Activated CD4-positive, alpha-beta memory T cell treated with anti-CD3 and anti-CD28 coated beads for 36 hours (primary cell): ENCODE measurements at places on chromosomes 11 and 22. TPM values are rescaled to one million over a fixed set of nuclear protein-coding genes. Genes with fewer than 3 reads are reported as not detected.

CHADL gene
- 0.21 TPM for total RNA-seq

OR51I1 gene
- not detected for total RNA-seq

KCNK4 gene
- total RNA-seq = 0.34 TPM

DGCR2 gene
- 17.4 TPM for total RNA-seq

CRKL gene
- total RNA-seq = 65.1 TPM

C22orf31 gene
- total RNA-seq = not detected

RAG2 gene
- total RNA-seq = not detected

NRGN gene
- total RNA-seq = 17.0 TPM

DNA sequence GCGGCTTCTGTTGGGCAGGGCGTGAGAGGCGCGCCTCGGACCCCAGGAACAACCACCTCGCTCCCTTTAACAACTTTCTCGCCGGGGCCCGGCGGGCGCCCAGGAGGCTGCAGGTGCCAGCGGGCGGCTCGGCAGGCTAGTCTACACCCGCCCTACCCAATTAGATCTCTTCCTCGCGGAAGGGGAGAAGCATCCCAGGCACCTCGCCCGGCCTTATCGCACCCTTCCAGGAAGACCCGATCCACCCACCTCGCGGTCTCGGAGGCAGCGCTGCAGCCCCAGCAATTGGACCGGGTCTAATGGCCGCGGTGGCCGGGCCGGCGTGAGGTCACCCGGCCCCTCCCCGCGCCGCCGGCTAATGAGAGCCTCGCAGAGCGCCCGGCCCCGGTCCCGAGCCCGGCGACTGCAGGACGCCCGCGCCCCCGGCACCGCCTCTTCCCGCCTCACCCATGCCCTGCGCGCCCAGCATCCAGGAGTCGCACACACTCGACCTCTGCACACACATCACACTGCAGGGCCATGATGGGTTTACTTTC, at the start of gene PLAAT3:
Gene PLAAT3, minus strand, starts transcription at position 298 of the 536 bp plus-strand sequence. CDS start 419 bp downstream, outside the sequence.
- H3K27me3 ChIP-seq = no peaks in the 10 kb centered on the region
- no peak within 1 kb of the TSS for H3K27ac ChIP-seq
- no peaks in the 10 kb centered on the region for H3K36me3 ChIP-seq
- DNase-seq = peak; percentile 55

GRCh38 chr11:101825531-101825930, 89.3 kb upstream of the CEP126 start:
- no peak for DNase-seq
- H3K36me3 ChIP-seq = no peaks in the 10 kb centered on the region
- H3K27ac ChIP-seq = no peak overlapping the region
- no peaks in the 10 kb centered on the region for H3K4me1 ChIP-seq
- peaks cover 3% of the 10 kb centered on the region for H3K27me3 ChIP-seq
- no peak overlapping the region for H3K4me3 ChIP-seq

- no peaks in the 10 kb centered on the region for H3K36me3 ChIP-seq
- no peaks in the 10 kb centered on the region for H3K4me1 ChIP-seq
- H3K4me3 ChIP-seq = no peak overlapping the region
- no peaks in the 10 kb centered on the region for H3K27me3 ChIP-seq
- no peak overlapping the region for H3K27ac ChIP-seq
These were observed 205.5 kb downstream of the CTTN start for GRCh38 chr11:70603756-70604211.

DNA sequence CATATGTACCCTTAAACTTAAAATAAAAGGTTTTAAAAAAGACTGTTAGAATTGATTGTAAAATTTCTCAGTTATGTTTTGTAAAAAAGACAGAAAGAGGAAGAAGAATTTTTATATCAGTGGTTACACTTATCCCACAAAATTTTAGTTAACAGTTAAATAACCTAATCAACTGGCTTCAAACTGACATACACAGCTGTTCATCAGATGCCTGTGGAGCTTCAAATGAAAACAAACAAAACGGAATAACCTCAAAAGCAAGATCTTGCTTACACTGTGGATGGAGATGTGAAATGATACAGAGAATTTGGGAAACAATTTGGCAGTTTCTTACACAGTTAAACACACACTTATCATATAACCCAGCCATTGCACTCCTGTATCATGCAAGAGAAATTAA, 521.0 kb downstream of the ETS1 start:
- H3K36me3 ChIP-seq = peaks cover 1% of the 10 kb centered on the region
- H3K27ac ChIP-seq = no peak overlapping the region
- no peak for DNase-seq
- no peaks in the 10 kb centered on the region for H3K4me1 ChIP-seq

DNA sequence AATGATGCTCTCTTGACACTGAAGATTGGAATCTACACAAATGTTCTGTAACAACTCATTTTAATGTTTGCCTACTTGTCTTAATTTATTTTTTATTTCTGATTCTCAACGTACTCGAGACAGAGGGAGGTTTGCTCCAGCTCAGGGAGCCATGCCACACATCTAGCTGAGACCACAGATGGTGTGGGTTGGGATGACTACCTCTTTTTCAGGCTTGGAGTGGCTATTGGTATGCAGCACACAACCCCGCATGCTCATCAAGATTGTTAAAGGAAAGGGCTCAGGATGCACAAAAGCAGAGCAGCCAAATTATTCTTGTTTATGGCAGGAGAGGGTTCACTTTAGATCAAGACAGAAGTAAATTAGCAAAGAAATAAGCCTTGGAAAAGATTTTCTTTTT, 424.5 kb downstream of the OPCML start:
- no peaks in the 10 kb centered on the region for H3K36me3 ChIP-seq
- no peaks in the 10 kb centered on the region for H3K27me3 ChIP-seq
- no peak for DNase-seq
- no peaks in the 10 kb centered on the region for H3K4me1 ChIP-seq
- no peak overlapping the region for H3K27ac ChIP-seq
- H3K4me3 ChIP-seq = no peak overlapping the region

- H3K27me3 ChIP-seq = peaks cover 6% of the 10 kb centered on the region
- H3K36me3 ChIP-seq = no peaks in the 10 kb centered on the region
- DNase-seq = peak; percentile 23
- no peak overlapping the region for H3K27ac ChIP-seq
- H3K4me3 ChIP-seq = no peak overlapping the region
These were observed 51.9 kb upstream of the USP47 start for GRCh38 chr11:11789735-11790369.

DNA sequence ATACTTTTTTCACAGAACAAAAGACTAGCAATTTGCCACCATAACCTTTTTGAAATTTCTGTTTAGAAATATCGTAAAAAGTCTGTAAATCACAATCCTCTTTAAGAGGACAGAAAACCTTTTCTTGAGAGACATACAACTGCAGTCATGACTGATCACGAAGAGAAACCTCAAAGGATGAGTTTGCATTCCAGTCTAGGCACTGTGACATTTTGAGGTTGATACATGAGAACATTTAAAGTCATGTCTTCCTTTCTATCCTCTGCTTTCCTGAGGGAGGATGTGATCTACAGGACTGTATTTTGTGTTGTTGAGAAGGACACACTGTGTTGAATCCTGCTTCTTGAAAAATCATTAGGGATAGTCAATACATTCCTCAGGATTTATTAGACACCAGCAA, 476.7 kb upstream of the CCDC179 start:
- no peak overlapping the region for H3K27ac ChIP-seq
- no peaks in the 10 kb centered on the region for H3K36me3 ChIP-seq
- no peak overlapping the region for H3K4me3 ChIP-seq
- DNase-seq = no peak
- H3K4me1 ChIP-seq = no peaks in the 10 kb centered on the region
- no peaks in the 10 kb centered on the region for H3K27me3 ChIP-seq

- H3K36me3 ChIP-seq = no peaks in the 10 kb centered on the region
- no peak overlapping the region for H3K4me3 ChIP-seq
- peaks cover 3% of the 10 kb centered on the region for H3K4me1 ChIP-seq
- H3K27me3 ChIP-seq = no peaks in the 10 kb centered on the region
These were observed 51.9 kb downstream of the SLC1A2 start for GRCh38 chr11:35367491-35367890.

GRCh38 chr11:66363805-66364535, 7.6 kb downstream of the SLC29A2 start:
- H3K4me3 ChIP-seq = no peak overlapping the region
- H3K27me3 ChIP-seq = no peaks in the 10 kb centered on the region
- no peak overlapping the region for H3K27ac ChIP-seq
- peaks cover 6% of the 10 kb centered on the region for H3K36me3 ChIP-seq
- H3K4me1 ChIP-seq = no peaks in the 10 kb centered on the region

GRCh38 chr11:35376613-35377012, 42.7 kb downstream of the SLC1A2 start:
- no peaks in the 10 kb centered on the region for H3K36me3 ChIP-seq
- no peaks in the 10 kb centered on the region for H3K27me3 ChIP-seq
- DNase-seq = no peak
- H3K4me3 ChIP-seq = no peak overlapping the region

- no peaks in the 10 kb centered on the region for H3K27me3 ChIP-seq
- peaks cover 39% of the 10 kb centered on the region for H3K36me3 ChIP-seq
- H3K4me1 ChIP-seq = peaks cover 70% of the 10 kb centered on the region
- DNase-seq = no peak
- H3K27ac ChIP-seq = no peak overlapping the region
These were observed 1.9 kb upstream of the BUD13 start for GRCh38 chr11:116774661-116775060.

GRCh38 chr11:28566339-28567089, 458.3 kb downstream of the METTL15 start:
- no peaks in the 10 kb centered on the region for H3K27me3 ChIP-seq
- no peak for DNase-seq
- H3K4me3 ChIP-seq = no peak overlapping the region
- no peaks in the 10 kb centered on the region for H3K4me1 ChIP-seq

GRCh38 chr11:14904745-14905103, 12.7 kb upstream of the CYP2R1 start:
- H3K4me1 ChIP-seq = peaks cover 36% of the 10 kb centered on the region
- no peaks in the 10 kb centered on the region for H3K27me3 ChIP-seq
- H3K36me3 ChIP-seq = no peaks in the 10 kb centered on the region
- peak overlapping the region; percentile 90 for H3K4me3 ChIP-seq
- peak; percentile 89 for DNase-seq
